ENCODE measurements at places on chromosomes 11 and 22.

DNA sequence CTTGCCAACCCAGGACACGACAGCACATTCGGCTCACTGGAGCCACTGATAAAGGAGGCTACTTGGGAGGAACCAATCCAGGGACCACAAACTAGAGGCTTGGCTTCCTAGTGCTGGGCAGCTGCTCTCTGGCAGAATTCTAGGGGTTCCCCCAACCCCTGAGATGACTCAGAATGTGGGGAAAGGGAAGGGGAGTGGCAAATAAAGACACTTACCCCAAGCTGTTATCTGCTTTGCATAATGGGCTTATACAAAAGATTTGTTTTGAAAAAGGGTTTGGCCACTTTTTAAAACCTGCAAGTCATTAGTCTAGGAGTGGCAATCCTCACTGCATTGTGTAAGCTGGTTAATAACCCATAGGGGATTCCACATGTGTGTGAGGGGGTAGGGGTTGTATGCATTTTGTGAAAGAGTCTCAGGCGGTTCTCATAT is 64.1 kb upstream of the LMO1 start:
- no peak for DNase-seq

DNA sequence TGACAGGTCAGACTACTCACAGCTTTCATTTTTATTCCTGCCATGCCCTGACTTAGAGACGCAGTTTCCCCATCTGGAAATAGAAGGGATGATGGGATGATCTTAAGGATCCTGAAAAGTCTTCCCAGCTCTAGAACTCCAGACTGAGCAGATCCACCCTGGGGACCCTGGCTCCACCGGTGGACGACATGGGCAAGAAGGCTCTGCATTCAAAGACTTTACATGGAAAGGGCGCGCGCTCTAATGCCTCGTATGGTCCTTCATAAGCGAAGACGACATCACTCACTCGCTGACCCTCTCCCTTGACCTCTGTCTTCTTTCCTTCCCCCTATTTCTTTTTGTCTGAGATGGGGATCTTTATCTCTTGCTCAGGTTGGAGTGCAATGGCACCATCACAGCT is 24.4 kb upstream of the PHF21B start:
- DNase-seq, result no peak

- DNase-seq, result no peak
Measured at GRCh38 chr11:69819541-69820070, 390 bp upstream of the FGF3 start.

GRCh38 chr22:28402060-28402459 is 277.6 kb downstream of the TTC28 start:
- DNase-seq, result no peak

DNA sequence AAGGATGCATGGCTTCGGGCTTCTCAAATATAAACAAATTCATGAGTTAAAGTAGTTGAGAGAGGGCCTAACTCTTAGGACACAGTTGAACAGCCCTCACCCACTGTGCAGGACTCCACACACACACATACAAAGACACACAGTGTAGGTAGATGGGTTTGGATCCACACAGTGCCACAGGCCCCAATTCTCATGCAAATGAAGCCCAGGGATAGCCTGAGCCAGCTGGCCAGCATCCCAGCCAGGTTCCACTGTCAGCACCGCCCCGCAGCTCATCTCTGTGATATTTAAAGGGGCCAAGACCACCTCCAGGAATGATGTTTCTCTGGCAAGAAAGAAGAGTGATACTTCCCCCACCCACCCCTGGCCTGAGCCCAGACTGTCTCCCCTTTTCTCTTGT is 11.7 kb downstream of the SLC35C1 start:
- DNase-seq, result no peak

GRCh38 chr11:19952116-19952605 is 208.1 kb downstream of the DBX1 start:
- DNase-seq, result peak; percentile 34

DNA sequence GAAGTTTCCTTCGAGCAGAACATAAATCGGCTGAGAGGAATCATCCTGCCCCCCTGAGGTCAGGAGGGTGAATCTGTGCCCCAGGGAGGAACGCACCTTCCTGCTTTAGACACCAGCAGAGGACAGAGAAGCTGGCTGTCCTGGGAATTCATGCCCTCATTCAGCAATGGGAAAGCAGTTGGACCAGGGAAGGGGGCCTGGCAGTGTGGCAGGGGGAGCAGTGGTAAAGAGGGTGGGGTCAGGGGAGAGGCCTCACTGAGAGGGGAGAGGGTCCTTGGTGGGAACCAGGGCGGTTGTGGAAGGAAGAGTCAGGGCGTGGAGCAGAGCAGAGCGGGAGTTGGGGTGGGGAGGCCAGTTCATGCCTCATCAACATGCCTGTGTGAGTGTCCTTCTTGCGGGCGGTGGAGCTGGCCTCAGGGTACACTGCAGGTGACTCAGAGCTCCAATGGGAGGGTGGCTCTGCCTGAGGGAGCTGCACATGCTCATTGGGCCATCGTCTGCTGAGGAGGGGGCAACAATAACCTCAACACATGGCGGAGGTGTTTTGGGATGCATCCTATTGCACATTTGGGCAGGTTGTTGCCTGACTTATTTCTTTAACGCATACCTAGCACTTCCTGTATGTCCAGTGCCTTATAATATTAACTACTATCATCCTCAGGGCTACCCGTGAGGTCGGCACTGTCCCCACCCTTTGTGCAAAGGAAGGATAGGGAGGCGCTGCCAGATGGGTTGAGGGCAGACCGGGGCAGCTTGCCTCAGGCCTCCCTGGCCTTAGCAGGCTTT is 23.2 kb downstream of the MED15 start:
- DNase-seq, result no peak

DNA sequence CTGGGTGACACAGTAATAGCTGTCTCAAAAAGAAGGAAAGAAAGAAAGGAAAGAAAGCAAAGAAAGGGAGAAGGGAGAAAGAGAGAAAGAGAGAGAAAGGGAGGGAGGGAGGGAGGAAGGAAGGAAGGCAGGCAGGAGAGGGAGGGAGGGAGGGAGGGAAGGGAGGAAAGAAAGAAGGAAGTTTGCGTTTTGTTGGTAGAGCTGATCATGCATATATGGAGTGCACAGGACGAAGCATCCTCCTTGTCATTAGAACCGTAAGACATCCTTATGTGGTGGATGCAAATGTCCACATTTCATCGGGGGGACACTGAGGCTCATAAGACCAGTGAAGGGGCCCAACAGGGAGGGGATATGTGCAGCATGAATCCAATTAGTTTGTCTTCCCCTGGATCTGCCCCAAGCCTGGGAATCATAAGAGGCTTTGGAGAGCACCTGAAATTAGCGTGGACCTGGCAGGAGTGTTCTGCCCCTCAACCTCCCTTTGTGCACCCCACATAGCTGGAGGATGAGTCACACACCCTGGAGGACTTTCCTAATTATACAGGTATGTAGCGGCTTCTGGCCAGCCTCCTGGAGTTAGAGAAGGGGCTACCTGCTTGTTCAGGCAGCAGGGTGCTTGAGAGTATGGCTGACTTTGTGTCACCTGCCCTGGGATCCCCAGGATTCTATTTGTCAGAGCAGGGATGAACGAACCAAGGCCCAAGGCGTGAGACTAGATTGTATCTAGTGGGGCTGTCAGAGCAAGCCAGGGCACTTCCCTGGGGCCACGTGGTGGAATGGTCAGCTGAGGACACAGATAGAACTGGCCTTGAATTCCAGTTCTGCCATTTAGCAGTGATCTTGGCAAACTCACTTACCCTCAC is 119.7 kb upstream of the CD82 start:
- DNase-seq, result no peak

DNA sequence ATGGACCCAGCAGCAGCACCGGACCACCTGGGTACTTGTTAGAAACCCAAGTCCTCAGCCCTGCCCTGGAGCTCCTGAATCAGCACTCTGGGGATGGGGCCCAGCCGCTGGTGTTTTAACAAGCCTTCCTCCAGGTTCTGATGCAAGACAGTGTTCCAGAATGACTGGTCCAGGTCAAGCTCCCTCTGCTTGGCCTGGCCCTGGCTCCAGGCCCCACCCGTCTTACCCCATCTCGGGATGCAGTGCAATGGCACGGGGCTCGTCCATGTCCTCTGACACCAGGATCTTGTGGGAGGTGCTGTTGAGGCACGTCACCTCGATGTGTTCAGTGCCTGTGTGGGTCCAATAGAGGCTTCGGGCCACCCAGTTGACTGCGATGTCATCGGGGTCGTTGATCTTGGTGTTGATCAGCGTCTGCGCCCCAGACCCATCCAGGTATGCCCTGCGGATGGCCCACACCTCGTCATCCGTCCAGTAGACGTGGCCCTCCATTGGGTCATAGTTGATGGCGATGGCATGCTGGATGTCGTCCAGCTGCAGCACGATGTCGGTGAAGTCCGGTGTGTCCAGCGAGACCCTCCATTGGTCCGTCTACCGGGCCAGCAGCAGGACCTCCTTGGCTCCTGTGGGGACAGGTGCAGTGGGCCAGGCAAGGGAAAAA is 140.3 kb downstream of the CRYBB2 start:
- DNase-seq, result no peak

GRCh38 chr22:24504540-24504939 is 9.4 kb downstream of the UPB1 start:
- no peak for DNase-seq

DNA sequence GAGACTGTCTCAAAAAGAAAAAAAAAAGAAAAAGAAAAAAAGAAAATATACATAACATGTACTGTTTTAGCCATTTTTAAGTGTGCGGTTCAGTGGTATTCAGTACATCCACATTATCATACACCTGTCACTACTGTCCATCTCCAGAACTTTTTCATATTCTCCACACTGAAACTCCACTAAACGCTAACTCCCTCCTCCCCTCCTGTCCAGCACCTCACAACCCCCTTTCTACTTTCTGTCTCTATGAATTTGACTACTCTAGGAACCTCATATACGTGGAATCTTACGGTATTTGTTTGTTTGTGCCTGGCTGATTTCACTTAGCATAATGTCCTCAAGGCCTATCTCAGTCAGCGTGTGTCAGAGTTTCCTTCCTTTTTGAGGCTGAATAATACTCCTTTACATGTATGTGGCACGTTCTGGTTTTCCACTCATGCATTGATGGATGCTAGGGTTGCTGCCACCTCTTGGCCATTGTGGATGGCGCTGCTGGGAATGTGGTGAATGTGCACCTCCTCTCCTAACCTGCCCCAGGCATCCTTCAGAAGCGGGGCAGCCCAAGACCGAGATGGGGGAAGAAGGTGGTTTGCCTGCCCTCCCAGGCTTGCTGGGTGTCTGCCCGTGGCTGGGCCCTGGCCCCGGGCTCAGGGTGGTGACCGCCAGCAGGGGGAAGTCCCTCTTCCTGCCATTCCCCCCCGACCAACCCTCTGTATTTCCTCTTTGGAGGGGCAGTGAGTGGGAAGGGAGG is 60.5 kb downstream of the BCR start:
- no peak for DNase-seq

- DNase-seq, result no peak
Measured at GRCh38 chr11:76670485-76671236, at the start of gene LRRC32. Gene LRRC32, minus strand, starts transcription at chr11:76670747. Its CDS starts 4,793 bp downstream, at chr11:76665954.

- no peak for DNase-seq
Measured at GRCh38 chr22:50271519-50271970, 1.4 kb upstream of the MAPK11 start.

- DNase-seq, result no peak
Measured at GRCh38 chr11:78429660-78430059, 12.0 kb upstream of the GAB2 start.

DNA sequence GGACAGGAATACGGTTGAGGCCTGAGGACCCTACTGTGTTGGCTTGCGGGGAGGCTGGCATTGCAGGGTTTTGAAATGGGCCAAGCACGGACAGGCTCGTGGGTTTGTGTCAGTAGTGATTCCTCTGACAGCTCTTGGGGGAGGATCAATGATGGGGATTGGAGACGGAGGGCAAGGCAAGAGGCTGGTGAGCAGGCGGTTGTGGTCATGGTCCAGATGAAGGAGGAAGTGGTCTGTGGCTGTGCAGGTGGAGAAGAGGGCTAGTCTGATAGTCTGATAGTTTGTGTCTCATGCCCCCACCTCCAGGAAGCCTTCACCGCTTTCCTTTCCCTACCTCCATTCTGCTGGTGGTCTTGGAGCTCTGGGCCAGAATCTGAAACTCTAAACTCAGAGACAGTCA is 3.0 kb downstream of the MAFF start:
- no peak for DNase-seq

DNA sequence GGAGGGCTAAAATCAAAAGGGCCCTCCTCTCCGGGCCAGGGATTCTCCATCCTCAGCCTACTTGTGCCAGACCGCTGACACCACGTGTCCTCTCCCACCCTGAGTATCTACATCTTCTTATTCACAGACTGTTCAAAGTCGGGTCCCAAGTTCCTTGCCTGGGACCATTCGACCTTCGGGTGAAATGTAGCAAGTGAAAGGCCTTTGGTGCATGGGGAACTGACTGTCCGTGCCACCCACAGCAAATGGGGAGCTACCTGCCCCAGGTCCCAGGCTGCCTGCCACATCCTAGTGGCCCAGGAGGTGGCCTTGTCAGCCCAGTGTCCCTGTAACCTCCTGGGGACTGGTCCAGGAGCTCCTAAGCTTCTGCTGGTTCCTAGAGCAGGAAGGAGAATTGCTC is 67.3 kb downstream of the RTL6 start:
- no peak for DNase-seq

GRCh38 chr11:118911880-118912741 is 13.6 kb downstream of the BCL9L start:
- DNase-seq, result no peak

GRCh38 chr11:64021757-64022093 is 14.0 kb upstream of the FLRT1 start:
- no peak for DNase-seq

DNA sequence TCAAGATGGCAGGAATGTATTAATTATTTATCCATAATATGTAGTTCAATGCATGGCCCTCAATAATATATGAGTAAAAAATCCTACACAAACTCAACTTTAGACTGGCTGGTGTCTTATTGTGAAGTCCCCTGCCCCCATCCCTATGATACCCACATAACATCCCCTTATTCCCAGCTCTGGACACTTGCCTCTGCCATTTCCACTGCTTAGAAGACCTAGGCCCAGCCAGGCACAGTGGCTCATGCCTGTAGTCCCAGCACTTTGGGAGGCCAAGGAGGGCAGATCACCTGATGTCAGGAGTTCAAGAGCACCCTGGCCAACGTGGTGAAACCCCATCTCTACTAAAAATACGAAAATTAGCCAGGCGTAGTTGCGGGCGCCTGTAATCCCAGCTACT is 84.4 kb downstream of the BDNF start:
- DNase-seq, result no peak

GRCh38 chr11:342328-342727 is 21.7 kb upstream of the IFITM3 start:
- DNase-seq, result no peak

DNA sequence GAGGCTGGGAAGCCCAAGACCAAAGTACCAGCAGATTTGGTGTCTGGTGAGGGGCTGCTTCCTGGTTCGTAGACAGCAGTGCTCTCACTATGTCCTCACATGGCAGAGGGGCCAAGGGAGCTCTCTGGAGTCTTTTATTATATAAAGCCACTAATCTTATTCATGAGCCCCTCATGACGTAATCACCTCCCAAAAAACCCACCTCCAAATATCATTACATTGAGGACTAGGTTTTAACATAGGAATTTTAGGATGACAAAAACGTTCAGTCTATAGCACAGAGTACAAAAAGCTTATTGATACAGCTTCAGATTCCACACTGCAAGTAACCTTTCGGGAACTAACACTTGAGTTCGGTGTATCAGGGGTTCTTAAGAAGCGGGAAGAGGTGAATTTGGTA is 4.1 kb upstream of the MS4A18 start:
- no peak for DNase-seq

GRCh38 chr11:64852804-64853509 is 8.5 kb upstream of the CDC42BPG start:
- DNase-seq, result no peak

- no peak for DNase-seq
Measured at GRCh38 chr22:19928207-19928606, 13.4 kb upstream of the COMT start.

- no peak for DNase-seq
Measured at GRCh38 chr11:96122601-96123074, 198.7 kb upstream of the MTMR2 start.
